ENCODE measurements at places on chromosomes 3 and 15.

DNA sequence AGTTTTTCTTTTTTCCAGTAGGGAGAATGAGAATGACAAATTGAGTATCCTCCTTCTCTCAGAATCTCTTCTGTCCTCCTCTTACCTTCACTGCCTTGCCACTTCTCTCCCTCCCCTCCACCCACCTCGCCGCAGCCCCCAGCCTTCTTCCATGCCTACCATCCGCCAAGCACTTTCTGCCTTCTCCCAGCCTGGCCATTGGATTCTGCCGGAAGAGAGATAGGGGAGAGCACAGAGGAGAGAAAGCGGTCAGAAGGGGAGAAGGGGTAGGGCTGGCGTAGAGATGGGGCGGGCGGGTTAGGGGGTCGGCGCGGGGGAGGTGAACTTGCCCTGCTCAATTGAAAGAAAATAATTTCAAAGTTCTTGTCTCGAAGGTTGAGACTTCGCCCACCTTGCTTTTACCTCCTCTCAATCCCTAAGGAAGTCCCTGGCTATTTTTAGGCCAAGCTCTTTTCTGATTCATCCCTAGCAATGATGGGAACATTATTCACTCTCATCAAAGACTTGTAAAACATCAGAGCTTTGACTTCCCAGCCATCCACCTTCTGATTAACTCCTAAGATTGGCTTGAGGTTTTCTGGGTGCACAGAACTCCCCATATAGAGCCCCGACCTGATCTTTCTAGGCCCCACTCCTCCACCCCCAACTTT lies 811 bp downstream of the C3orf52 start:
- no peak for DNase-seq

- no peak for DNase-seq
These were observed 94.5 kb downstream of the WNT7A start for GRCh38 chr3:13785351-13785750.

- DNase-seq, result no peak
These were observed 2.4 kb upstream of the RCN2 start for GRCh38 chr15:76929011-76929760.

- no peak for DNase-seq
These were observed 1.6 kb downstream of the LINGO1 start for GRCh38 chr15:77630956-77631744.

DNA sequence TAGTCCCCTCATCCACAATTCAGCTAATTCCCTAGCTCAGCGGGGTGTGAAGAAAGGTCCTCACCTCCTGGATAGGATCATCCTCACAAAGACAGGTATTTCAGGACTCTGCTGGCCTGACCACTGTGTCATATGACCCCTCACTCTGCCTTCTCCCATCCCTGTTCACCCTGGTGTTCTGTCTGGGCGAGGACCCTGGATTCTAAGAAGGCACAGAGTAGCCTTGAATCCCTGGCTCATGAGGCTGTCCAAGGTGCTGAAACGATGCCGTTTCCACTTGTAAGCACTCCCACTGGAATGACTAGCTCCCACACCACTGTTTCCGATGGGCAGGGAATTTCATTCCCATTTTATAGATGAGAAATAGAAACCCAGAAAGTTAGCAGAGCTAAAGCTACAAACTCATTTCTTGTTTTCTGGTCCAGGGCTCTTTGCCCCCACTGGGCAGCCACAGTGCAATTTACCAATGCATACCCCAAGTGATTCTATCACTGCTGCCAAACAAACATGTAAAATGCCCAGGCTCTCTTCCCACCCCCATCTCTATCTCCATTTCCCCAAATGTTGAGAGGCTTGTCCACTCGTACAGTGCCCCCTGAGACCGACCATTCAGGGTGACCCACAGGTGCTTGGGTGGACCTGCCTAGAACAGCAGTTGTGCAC lies 83.2 kb downstream of the RAB11A start:
- no peak for DNase-seq

GRCh38 chr3:87835236-87835635 lies 223.6 kb downstream of the CGGBP1 start:
- DNase-seq, result no peak

DNA sequence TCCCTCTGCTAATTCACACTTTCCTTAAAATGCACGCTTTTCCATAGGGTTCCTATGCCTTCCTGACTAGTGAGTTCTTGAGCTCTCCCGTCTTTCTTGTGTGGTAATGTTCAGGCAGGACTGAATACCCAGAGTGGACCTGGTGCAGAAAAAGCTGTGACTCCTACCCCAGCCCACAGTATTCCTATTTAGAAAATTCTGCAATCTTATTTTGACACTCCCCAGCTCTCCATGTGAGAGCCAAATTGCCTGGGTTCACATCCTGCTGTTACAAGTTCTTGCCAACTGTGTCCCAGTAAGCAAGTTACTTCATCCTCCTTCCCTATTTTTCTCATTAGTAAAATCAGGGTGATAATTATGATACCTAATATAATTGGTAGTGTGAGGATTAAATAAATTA lies 290.8 kb upstream of the SLCO3A1 start:
- DNase-seq, result no peak

- DNase-seq, result no peak
These were observed 279.6 kb upstream of the GADL1 start for GRCh38 chr3:31174079-31174478.

DNA sequence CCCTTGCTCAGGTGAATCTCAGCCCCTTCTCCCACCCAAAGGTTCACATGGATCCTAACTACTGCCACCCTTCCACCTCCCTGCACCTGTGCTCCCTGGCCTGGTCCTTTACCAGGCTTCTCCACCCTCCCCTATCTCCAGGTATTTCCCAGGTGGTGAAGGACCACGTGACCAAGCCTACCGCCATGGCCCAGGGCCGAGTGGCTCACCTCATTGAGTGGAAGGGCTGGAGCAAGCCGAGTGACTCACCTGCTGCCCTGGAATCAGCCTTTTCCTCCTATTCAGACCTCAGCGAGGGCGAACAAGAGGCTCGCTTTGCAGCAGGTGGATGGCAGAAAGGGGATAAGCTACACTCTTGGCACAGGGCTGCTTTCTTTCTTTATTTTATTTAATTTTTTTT lies 4.5 kb downstream of the FAM131A start:
- DNase-seq, result no peak

DNA sequence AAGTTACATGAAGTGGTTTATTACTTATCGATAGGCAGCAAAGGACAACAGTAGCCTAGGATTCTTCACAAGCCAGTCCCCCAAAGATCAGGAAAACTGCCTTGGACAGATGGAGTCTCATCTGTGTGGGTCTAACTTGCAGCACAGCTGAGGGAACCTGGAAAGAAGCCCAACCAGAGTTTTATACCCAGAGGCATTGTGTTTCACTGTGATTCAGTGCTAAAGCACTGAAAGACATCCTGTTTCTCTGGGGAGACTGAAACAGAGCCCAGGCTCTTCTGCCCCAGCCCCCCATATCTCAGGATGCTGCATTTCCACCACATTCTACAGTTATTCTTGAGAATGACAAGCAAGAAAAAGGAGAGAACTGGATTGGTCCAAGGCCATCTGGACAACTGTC lies 48.2 kb upstream of the PYDC2 start:
- DNase-seq, result no peak

- no peak for DNase-seq
These were observed 180.3 kb downstream of the ABHD5 start for GRCh38 chr3:43870844-43871626.

- no peak for DNase-seq
These were observed 70.5 kb downstream of the RPL39L start for GRCh38 chr3:187068787-187069186.

- DNase-seq, result no peak
These were observed 2.5 kb upstream of the ACAN start for GRCh38 chr15:88800738-88801137.

- no peak for DNase-seq
These were observed 21.6 kb downstream of the RPL22L1 start for GRCh38 chr3:170848292-170848917.

DNA sequence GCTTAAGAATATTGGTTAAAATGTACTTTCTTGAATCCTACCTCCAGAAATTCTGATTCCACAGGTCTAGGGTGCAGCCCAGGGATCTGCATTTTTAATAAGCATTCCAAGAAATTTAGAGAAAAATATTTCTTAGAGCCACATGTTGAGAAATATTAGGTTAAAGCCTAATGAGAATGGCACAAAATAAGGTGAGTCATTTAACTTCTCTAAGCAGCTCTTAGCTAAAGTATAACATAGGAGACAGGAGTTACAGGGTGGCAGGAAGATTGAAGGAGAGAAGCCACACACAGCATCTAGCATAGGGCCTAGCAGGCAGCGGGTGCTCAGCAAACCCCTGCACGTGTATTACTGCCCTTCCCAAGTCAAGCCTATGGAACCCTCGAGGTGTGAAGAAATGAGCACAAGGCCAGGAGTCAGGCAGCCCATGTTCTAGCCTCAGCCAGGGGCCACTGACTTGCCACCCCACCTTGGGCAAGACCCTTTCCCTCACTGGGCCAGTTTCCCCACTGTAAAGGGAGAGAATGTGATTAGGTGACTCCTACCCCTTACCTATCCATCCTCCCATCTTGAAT lies 197.1 kb upstream of the TLE3 start:
- DNase-seq, result no peak

- DNase-seq, result no peak
These were observed 93.2 kb downstream of the CD47 start for GRCh38 chr3:107997671-107998070.

DNA sequence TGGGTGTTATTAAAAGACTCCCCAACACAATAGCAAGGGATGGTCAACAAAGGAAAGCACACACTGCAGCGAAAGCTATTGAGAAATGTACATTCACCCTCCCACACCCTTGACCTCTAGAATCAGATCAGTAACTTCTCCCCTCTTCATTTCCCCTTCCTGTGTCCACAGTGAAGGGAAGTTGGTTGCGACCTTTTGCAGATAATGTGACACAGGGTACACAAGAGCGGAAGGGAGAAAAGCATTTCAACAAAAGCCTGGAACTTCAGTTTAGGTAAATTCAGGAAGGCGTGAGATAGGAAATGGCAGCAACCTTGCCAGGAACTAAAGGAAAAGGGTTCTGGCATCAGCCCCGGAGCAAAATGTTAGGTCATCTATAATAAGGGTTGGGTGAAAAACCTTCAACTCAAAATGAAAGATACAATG lies 899.8 kb downstream of the MCTP2 start:
- no peak for DNase-seq

DNA sequence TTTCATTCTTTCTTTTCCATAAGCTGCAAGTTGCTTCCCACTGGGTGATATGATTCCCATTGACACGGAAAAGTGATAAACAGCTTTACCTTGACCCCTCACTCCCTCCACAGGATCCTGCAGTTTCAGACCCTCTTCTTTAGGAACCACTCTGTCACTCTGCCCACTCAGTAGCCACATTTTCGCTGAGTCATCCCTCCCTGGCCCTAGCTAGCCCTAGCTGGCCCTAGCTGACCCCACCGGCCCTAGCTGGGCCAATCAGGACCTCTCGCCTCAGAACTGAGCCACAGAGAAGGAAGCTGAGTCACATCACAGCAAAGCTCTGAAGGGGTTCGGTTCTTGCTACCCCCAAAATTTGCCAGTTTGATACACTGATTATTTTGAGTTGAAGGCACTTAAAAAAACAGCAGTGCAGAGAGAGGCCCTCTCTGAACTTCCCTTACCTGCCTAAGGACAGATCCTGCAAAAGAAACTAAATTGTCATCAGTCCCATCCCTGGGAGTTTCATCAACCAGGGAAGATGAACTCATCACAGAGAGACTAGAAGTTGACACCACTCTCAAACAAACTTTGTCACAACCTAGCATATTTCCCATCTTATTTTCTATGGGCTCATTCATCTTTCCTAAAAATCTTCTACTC lies 233.5 kb upstream of the PROK2 start:
- no peak for DNase-seq

DNA sequence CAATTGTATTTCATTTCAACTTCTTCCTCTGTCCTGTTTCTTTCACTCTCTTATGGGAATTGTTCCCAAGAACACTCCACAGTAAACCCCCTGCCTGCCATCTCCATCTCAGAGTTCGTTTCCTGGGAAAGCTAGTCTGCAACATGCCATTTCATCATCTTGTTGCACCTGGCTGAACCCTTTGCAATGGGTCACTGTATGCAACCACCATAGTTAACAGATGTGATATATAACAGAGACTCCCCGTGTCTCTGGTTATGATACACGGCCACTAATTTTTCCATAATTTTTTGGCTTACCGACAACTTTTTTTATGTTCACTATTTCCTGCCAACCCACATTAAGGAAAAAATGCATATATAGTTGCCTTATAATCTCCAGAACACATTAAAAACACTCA lies 95.5 kb downstream of the CHST2 start:
- DNase-seq, result no peak

- no peak for DNase-seq
These were observed 56.6 kb upstream of the PRTG start for GRCh38 chr15:55799291-55800212.

GRCh38 chr15:74174958-74175253 lies 1.4 kb downstream of the ISLR start:
- no peak for DNase-seq

GRCh38 chr15:69903470-69904469 lies 193.9 kb downstream of the TLE3 start:
- DNase-seq, result no peak

- DNase-seq, result no peak
These were observed 29.3 kb downstream of the EPHA6 start for GRCh38 chr3:96843505-96844203.

DNA sequence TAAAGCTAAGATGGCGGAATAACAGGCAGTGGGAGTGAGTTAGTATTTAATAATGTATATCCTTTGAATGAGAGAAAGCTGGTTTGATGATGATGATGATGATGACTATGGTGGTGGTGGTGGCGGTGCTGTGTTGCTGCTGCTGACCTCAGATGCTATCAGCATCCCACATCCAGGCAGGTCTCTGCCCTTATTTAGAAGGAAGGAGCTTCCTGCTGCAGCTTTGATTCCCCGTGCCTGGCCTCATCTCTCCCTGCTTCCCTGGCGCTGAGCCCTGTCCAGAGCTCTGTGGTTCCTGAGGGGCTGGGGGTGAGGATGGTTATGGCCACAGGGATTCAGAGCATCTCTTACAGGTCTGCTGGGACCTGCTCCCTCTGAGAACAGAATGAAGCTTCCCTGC lies 73.1 kb downstream of the RAB11A start:
- DNase-seq, result no peak

- no peak for DNase-seq
These were observed 36.0 kb downstream of the AQR start for GRCh38 chr15:34933432-34933975.

GRCh38 chr3:187006864-187007630 lies 76.7 kb downstream of the ST6GAL1 start:
- DNase-seq, result no peak

DNA sequence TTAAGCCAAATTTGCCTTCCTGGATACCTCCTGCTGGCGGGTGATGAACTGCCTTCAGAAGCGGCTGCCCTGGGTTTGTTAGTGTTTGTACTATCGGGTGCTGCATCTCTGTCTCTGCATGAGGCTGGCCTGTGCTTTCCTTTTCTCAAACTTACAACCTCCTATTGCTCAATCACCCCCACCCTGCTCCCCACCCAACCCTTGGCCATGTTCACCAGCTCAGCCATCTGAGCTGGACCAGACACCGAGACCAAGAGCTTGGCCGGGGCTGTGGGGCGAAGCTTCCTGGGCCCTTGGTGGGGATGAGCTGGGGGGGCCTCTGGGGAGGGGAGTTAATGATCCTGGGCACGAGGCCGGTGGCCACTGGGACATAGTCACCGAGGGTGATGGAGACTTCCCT lies 16.8 kb upstream of the FBLN2 start:
- no peak for DNase-seq
